ENCODE measurements at places on chromosomes 16 and 17.

DNA sequence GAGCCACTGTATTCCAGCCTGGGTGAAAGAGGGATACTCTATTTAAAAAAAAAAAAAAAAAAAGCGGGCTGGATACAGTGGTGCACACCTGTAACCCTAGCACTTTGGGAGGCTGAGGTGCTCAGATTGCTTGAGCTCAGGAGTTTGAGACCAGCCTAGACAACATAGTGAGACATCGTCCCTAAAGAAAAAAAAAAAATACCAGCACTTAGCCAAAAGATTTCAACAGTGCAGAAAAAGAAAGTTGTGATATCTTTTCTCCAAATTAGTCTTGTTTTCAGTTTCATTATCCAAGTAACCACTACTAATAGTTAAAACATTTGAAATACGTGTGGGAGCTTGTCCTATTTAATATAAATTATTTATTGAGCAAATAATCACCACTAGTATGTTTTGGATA lies 48.7 kb downstream of the TENT4B start:
- no peak for DNase-seq

DNA sequence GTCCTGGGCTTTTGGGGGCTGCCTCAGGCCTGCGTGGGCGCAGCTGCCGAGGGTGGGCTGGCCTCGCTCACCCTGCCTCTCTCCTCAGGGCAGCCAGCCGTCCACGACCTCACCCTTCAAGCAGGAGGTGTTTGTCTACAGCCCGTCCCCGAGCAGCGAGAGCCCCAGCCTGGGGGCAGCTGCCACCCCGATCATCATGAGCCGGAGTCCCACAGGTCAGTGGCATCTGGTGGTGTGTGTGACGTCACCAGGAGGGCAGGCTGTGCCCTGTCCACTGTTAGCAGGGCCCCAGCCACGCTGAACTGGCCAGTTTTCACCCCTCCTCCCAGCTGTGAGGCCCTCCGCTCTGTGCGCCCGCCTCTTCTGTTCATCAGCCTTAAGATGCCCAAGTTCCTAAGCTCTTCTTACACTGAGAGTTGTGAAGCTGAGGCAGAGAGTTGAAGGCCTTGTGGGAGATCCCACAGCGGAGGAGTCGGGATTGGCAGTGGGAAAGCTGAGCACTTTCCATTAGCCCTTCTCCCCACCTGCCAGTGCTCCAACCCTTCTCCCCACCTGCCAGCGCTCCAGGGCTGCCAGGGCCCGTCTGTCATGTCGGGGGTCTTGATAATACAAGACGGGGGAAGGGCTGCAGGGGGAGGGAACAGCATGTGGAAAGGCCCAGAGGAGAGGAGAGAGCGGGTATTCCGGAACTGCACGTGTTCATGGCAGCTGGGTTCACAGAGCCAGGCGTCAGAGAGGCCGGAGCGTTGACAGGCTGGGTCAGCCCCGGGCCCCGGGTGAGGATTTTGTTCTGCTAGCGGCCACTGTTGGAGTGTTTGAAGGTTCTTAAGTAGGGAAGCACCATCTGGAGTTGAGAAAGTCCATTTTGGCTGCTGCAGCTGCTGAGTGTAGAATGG lies 36.3 kb downstream of the OR1D5 start:
- no peak for DNase-seq

DNA sequence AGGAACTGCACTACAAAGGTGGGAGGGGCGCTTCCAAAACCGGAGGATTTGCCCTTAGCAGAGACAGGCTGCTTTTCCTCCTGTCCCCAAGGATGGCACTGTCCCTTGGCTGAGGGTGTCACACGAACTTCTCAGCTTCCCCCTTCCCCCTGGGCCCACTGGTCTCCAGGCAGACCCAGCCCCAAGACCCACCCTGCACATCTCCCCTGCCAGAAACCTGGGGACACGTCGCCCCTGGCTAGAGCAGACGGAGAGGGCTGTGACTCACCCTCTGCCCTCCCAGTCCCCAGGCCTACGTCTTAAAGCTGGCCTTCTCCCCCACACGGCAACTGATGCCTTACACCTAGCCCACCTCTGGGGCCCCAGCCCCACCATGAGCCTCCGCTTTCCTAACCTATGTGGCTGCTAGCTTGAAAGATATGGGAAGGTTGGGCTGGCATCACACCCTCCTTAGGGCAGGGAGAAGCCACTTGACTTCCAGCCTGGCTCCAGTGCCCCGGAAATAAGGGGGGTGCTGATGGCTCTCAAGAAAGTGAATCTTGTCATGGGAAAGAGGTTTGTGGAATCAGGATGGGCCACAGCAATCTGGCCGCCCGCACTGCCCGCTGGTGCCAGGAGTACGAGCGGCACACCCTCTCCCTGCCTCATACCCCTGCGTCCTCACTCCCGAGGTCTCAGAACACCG lies 4.6 kb downstream of the ZNF319 start:
- DNase-seq, result no peak

GRCh38 chr17:81553616-81554181 lies 1.5 kb upstream of the FAAP100 start:
- peak; percentile 77 for DNase-seq

GRCh38 chr16:89958068-89958467 lies 9.5 kb downstream of the DEF8 start:
- no peak for DNase-seq

GRCh38 chr17:8189041-8189710 lies 804 bp downstream of the BORCS6 start:
- no peak for DNase-seq

DNA sequence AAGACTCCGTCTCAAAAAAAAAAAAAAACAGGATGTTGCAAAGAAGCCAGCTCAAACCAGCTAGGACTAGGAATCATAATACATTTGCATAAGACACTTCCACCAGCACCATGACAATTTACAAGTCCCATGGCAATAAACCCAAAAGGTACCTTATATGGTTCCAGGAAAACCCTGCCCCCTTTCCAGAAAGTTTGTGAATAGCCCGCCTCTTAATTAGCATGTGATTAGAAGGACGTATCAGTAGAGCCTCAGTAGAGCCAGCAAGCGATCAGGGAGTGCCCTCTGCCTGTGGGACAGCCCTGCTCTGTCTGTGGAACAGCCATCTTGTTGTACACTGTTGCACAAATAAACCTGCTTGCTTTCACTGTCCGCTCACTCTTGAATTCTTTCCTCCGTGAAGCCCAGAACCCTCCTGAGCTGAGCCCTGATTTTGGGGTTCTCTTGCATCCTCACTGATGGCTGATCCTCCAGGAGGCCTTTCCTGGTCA lies 14.0 kb downstream of the NUPR1 start:
- no peak for DNase-seq

DNA sequence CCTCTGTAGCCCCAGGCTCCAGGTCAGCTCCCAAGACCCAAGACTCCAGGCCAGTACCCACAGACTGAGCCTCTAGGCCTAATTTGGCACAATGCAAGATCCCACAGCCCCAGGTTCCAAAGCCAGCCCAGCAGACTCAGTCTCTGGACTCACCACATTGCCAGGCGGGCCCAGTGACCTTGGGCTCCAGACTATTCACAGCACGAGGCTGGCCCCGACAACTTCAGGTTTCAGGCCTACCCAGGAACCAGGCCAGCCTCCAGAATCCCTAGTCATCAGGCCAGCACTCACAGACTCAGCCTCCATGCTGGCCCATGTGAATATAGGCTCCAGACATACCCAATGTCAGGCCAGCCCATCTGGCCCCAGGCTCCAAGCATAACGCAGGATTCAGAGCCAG lies 103.8 kb downstream of the CEP112 start:
- no peak for DNase-seq

- DNase-seq, result no peak
Measured at GRCh38 chr16:57137566-57138273, 45.3 kb downstream of the CPNE2 start.

- no peak for DNase-seq
Measured at GRCh38 chr17:15260376-15261257, 4.5 kb downstream of the PMP22 start.

GRCh38 chr17:66830451-66830850 lies 4.5 kb upstream of the CACNG5 start:
- no peak for DNase-seq

DNA sequence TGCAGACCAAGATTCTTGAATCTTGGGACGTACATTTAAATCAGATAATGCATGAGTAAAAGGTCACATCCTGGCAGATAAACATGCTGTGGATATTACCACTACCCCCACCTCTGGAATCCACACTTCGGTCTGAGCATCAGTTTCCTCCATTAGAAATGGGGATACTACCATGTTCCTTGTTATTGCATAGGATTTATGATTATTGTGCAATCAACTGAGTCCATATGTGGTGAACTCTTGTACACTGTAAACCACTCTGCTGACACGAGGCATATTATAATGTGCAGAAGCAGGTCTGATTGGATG lies 108.7 kb downstream of the VAT1L start:
- DNase-seq, result no peak

DNA sequence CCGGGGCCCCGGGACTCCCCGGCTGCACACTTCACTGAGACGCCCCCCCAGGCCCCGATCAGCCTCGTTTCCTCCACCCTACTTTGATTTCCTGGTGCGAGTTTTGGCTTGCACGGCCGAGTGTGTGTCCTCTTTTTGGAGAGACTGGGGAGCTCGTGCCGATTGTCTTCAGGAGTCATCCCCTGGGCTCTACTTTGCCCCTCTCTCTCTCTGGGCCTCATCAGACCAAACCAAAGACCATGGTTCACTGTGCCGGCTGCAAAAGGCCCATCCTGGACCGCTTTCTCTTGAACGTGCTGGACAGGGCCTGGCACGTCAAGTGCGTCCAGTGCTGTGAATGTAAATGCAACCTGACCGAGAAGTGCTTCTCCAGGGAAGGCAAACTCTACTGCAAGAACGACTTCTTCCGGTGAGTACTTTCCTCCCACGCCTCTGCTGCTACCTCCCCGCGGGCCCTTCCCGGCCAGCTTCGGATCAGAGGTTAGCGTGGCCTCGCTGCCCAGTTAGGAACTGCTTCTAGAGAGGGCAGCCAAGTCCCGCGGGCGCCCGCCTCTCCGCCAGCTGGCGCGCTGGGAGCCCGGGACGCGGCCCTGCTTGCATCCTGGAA lies 787 bp downstream of the LHX1 start:
- no peak for DNase-seq

GRCh38 chr16:61921373-61921772 lies 114.9 kb downstream of the CDH8 start:
- no peak for DNase-seq

DNA sequence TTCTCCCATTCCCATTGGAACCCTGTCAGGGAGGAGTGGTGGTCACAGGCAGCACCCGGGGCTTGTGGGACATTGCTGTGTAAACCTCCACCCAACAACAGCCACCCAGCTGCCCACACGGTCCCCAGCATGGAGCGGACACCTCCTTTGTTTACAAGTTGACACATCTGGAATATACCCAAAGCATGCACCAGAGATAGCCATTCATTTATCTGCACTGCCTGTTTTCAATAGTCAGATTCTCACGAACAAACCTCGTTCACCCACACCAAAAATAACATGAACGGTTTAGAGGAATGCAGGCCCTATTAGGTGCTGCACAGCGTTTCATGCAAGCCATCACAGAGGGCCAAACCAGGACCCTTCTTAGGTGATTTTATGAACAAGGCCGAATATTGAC lies 244.8 kb downstream of the FOXL1 start:
- DNase-seq, result no peak

- DNase-seq, result no peak
Measured at GRCh38 chr17:4944554-4945175, 3.7 kb downstream of the PFN1 start.

- DNase-seq, result no peak
Measured at GRCh38 chr16:54123766-54124165, 162.8 kb downstream of the IRX3 start.

DNA sequence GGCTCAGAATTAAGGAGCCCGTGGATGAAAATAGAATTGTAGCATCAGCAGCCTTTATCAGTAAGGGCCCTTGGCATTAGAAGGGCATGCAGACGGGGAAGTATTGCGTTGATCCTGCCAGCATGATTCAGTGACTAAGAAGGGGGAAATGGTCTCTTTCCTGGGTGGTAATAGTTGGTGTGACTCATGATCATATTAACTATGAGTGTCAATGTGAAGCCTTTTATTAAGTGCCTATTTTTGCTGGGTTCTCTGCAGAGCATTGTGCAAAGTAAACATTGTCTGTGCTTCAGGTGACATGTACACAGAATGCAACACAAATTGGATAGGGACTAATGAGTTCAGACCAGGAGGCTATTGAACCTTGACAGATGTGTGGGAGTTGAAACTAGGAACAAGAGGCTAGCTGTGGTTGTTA lies 24.5 kb downstream of the RCVRN start:
- DNase-seq, result no peak

- DNase-seq, result no peak
Measured at GRCh38 chr17:2053380-2054261, 1.3 kb upstream of the HIC1 start.

DNA sequence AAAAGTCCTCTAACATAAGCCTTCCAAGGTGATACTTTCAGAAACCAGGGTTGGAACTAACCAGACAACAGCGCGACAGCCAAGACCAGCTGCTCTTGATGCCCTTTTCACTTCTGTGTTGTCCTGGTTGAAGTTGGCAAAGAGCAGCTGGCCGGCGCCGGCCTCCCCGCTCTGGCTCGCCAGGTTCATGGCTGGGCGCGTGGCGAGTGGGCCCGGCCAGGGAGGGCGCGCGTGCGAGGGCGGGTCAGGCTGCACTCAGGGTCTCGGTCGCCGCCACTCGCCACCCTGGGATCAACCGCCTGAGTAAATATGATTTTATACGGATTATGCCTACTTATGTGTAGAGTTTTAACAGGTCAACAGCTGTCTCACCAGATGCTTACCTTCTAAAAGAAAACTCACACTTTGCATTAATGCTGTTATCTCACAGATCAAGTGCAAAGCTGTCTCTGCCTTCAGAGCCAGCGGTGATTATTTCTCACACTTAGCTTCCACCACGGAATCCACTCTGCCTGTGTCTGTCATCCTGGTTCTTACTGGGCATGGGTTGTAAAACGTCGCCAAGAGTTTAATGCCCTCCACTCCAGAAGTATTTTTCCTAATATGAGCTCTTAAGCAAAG lies 13.5 kb downstream of the KCTD2 start:
- DNase-seq, result no peak

DNA sequence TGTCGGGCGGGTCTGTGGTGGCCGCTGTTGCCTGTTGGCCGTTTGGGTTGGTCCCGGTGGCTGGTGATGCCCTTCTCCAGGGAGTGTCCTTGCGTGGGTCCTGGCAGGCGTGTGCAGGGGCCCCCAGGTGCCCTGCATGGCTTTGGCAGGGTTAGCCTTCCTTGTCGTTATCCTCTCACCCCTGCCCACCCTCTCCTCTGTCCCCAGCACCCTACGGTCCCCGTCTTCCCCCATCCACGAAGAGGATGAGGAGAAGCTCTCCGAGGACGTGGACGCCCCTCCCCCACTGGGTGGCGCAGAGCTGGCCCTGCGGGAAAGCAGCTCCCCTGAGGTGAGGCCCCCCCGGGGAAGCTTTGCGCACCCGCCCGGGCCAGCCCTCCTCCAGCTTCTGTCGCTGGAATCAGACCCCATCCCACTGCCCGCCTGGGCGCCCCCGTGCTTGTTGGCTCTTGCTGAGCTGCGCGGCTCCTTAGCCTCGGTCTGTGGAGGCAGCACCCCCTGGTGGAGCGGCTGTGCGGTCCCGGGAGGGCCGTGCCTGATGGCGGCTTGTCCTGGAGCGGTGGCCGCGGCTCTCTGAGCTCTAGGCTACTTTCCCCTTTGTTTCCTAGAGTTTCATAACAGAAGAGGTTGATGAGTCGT lies 10.6 kb upstream of the NUDT16L1 start:
- no peak for DNase-seq

- no peak for DNase-seq
Measured at GRCh38 chr16:73166441-73166851, 118.5 kb upstream of the ZFHX3 start.

Data from COR-L47 (cell line).